ENCODE measurements at places on chromosomes 3 and 15.

DNA sequence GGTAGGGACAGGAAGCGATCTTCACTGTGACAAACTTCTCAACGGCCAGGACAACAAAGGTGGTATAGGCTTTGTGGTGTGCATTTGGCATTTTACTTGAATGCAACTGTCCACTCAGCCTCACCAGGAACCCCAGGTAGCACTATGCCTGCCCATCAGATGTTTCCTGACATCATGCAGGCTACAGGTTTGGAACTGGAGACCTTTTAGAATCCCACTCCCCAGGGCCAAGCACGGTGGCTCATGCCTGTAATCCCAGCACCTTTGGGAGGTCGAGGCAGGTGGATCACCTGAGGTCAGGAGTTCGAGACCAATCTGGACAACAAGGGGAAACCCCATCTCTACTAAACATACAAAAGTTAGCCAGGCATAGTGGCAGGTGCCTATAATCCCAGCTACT, 9.6 kb downstream of the STARD5 start:
- H3K4me3 ChIP-seq, result no peak overlapping the region
- H3K4me1 ChIP-seq, result peaks cover 20% of the 10 kb centered on the region
- H3K27ac ChIP-seq, result no peak overlapping the region
- DNase-seq, result no peak
- H3K36me3 ChIP-seq, result peaks cover 43% of the 10 kb centered on the region
- no peaks in the 10 kb centered on the region for H3K27me3 ChIP-seq

GRCh38 chr3:99626417-99626788, 12.0 kb upstream of the COL8A1 start:
- H3K4me3 ChIP-seq, result no peak overlapping the region
- no peak for DNase-seq
- no peak overlapping the region for H3K27ac ChIP-seq
- H3K27me3 ChIP-seq, result peaks cover 2% of the 10 kb centered on the region

DNA sequence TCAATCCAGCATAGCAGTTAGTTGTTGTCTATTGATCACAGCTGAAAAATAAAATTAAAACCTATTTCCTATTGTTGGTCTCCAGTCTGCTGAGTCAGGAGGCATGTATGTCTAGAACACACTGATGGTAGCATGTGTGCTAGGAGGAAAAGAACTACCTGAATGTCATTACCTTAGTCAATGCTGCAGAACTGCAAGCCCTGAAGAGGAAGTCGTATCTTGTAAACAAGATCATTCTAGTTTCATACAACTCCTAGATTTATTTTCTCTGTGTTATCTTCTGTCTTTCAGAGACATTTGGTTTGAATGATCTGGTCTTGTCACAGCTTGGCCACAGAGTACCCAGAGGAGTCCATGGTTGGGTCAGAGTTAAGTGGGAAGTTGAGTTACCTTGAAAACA, 110.0 kb upstream of the MRPL3 start:
- no peak overlapping the region for H3K4me3 ChIP-seq
- no peak overlapping the region for H3K27ac ChIP-seq
- DNase-seq, result no peak
- H3K27me3 ChIP-seq, result peaks cover 30% of the 10 kb centered on the region
- no peaks in the 10 kb centered on the region for H3K36me3 ChIP-seq

- H3K27ac ChIP-seq, result peak overlapping the region; percentile 76
- H3K27me3 ChIP-seq, result no peaks in the 10 kb centered on the region
- no peak for DNase-seq
- peaks cover 23% of the 10 kb centered on the region for H3K4me1 ChIP-seq
- H3K36me3 ChIP-seq, result no peaks in the 10 kb centered on the region
- no peak overlapping the region for H3K4me3 ChIP-seq
These were observed 30.1 kb upstream of the TFRC start for GRCh38 chr3:196111939-196112386.

DNA sequence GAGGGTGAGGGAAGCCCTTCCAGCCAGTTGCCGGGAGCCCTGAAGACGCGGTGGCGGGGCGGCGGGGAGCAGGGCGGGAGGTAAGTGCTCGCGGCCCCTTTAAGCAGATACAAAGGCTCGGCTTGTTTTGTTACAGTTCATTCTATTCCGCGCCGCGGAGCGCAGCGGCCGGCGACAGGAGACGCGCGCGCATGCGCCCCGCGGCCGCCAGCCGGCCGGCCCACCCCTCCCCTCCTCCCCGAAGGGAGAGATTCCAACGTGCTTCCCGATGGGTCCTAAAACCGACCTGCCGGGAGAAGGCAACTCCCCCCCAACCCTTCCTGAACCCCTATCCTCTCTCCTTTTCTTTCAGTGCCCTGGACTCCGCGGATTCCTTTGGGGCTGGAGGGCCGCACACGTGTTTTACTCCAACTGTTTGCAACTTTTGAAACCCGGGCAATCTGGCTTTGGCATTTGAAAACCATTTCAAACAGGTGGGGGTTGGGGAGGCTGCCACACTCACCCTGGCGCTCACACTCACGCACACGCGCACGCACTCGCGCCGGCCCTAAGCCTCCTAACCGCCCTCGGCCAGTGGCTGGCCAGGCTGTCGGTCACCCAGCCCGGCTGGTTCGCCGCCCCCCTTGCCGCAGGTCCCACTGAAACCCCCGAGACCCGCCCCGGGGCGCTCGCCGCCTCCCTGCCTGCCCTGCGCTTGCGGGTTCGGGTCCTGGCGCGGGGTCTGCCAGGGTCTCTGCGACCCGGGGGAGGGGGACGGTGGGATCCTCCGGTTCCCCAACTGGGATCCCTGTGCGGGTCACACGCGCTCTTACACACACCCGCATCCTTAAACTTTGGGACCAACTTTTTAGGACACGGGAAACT, at the start of gene MAGI1:
Gene MAGI1, minus strand, starts transcription at position 193 of the 864 bp plus-strand sequence. CDS start 610 bp downstream, outside the sequence.
- peaks cover 8% of the 10 kb centered on the region for H3K4me1 ChIP-seq
- H3K27ac ChIP-seq, result no peak within 1 kb of the TSS
- H3K36me3 ChIP-seq, result no peaks in the 10 kb centered on the region
- DNase-seq, result peak; percentile 45
- H3K4me3 ChIP-seq, result peak within 1 kb of the TSS; percentile 76

- peaks cover 6% of the 10 kb centered on the region for H3K27me3 ChIP-seq
- H3K4me3 ChIP-seq, result no peak overlapping the region
- no peak for DNase-seq
- H3K4me1 ChIP-seq, result no peaks in the 10 kb centered on the region
- H3K27ac ChIP-seq, result no peak overlapping the region
These were observed 84.4 kb upstream of the KCNMB2 start for GRCh38 chr3:178451799-178452198.

- H3K27ac ChIP-seq, result no peak overlapping the region
- no peak for DNase-seq
- H3K27me3 ChIP-seq, result peaks cover 17% of the 10 kb centered on the region
- no peak overlapping the region for H3K4me3 ChIP-seq
- H3K36me3 ChIP-seq, result no peaks in the 10 kb centered on the region
These were observed 55.4 kb downstream of the PDZRN3 start for GRCh38 chr3:73569246-73569760.

GRCh38 chr3:196339493-196340254, 1.5 kb upstream of the TM4SF19 start:
- H3K4me1 ChIP-seq, result no peaks in the 10 kb centered on the region
- no peak overlapping the region for H3K4me3 ChIP-seq
- no peaks in the 10 kb centered on the region for H3K36me3 ChIP-seq

GRCh38 chr3:185843126-185843525, 18.3 kb upstream of the IGF2BP2 start:
- no peaks in the 10 kb centered on the region for H3K36me3 ChIP-seq
- H3K4me1 ChIP-seq, result no peaks in the 10 kb centered on the region
- H3K27me3 ChIP-seq, result peaks cover 30% of the 10 kb centered on the region
- no peak overlapping the region for H3K4me3 ChIP-seq
- H3K27ac ChIP-seq, result no peak overlapping the region
- DNase-seq, result no peak

DNA sequence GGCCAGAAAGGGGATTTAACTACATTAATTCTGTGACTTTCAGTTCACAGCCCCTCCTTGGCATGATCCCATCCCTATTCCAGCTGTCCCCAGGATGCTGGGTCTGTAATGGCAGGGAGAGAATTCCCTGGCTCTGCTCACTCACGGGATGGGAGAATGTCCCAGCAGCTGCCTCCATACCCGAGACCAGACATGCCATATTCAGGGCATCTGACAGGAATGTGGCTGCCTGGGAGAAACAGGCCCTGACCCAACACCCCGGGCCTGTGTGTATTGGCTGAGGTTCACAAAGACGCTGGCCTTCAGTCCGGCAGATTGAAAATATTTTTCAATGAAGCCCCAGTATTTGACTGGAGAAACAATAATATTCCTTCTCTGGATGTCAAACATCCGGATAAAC, 83.6 kb upstream of the SMAD3 start:
- no peak overlapping the region for H3K27ac ChIP-seq
- H3K27me3 ChIP-seq, result peaks cover 37% of the 10 kb centered on the region
- no peaks in the 10 kb centered on the region for H3K36me3 ChIP-seq
- H3K4me1 ChIP-seq, result no peaks in the 10 kb centered on the region
- DNase-seq, result peak; percentile 22
- no peak overlapping the region for H3K4me3 ChIP-seq

GRCh38 chr15:65970937-65971740, 101.8 kb downstream of the RAB11A start:
- H3K4me3 ChIP-seq, result no peak overlapping the region
- no peak overlapping the region for H3K27ac ChIP-seq
- H3K4me1 ChIP-seq, result no peaks in the 10 kb centered on the region
- H3K27me3 ChIP-seq, result peaks cover 66% of the 10 kb centered on the region
